IMR-90 (cell line): ENCODE measurements at places on chromosomes 7 and 10. TPM values are rescaled to one million over a fixed set of nuclear protein-coding genes. Genes with fewer than 3 reads are reported as not detected.

DNA sequence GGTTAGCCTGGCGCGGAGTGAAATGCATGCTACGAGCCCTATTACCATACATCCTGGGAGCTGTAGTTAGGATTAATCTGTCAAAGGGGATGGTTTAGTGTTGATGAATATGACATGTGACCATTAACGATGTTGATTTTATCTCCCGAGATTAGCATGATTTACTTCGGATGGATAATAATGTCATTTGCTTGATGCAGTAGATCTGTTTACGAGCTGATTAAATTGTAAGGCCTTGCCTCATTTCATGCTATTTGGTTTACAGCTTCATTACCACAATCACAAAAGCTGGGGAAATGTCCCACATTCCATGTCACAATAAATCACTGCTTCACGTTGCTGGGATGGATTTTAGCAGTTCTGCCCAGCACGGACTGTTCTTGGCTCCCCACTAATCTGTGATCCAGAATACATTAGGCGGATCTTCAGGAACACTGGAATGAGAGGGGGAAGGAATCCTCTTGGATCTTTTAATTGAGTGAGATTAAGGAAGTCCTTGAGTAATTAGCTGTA, 22.3 kb downstream of the ZNF503 start:
- no peak for DNase-seq
- no peak overlapping the region for H3K27ac ChIP-seq
- no peaks in the 10 kb centered on the region for H3K36me3 ChIP-seq
- peaks cover 8% of the 10 kb centered on the region; the same call in 1 of the 2 replicates for H3K4me1 ChIP-seq
- H3K27me3 ChIP-seq = peaks cover 2% of the 10 kb centered on the region
- no peak overlapping the region for H3K4me3 ChIP-seq

ELFN1 gene
- total RNA-seq = 1.6 and 2.2 TPM in 2 replicates

CSGALNACT2 gene
- 6.5 and 11.4 TPM in 2 replicates for total RNA-seq

RPP38 gene
- 12.4 and 13.1 TPM in 2 replicates for total RNA-seq

GIMAP7 gene
- not detected in 2 replicates for total RNA-seq

CCDC172 gene
- not detected in 2 replicates for total RNA-seq

DNA sequence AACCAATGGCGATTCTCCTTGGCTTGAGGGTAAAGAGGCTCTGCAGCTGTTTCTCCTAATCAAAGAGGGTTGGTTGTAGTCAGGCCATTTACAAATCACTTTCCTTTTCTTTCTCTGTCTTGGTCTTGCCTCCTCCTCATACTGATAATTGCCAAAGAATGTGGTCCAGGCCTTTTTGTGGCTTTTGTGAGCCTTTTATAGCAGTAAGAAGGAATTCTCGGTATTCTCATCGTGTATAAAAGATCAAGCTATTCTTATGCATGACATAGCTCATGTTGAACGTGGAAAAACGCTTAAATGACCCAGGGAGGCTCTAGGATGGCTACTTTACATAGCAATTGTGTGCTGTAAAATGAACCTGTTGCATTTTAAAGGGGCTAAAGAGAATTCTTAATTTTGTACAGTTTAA, 62.6 kb downstream of the RBM20 start:
- H3K36me3 ChIP-seq = no peaks in the 10 kb centered on the region
- peak; percentile 94 for DNase-seq
- H3K4me1 ChIP-seq = peaks cover 8% of the 10 kb centered on the region
- H3K4me3 ChIP-seq = no peak overlapping the region
- H3K27me3 ChIP-seq = no peaks in the 10 kb centered on the region

- no peaks in the 10 kb centered on the region for H3K36me3 ChIP-seq
- no peaks in the 10 kb centered on the region for H3K27me3 ChIP-seq
- no peak for DNase-seq
Observed at GRCh38 chr7:10646194-10646593, 327.5 kb upstream of the PHF14 start.

IKZF1 gene
- not detected in 2 replicates for total RNA-seq

DNA sequence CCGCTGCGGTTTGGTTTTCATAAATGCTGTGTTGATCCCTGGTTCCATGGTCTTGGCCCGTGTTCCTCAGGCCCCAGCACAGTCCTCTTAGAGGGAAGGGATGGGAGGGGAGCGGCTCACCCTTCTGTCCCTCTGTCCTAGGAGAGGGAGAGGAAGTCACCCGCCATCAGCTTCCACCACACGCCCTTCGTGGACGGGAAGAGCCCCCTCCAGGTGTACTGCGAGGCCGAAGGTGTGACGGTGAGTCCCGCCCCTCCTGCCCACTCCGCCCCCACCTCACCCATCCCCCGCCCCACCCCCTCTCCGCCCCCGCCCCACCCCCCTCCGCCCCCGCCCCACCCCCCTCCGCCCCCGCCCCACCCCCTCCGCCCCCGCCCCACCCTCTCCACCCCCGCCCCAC, 37.5 kb upstream of the DPYSL4 start:
- no peak for DNase-seq
- H3K36me3 ChIP-seq = no peaks in the 10 kb centered on the region
- H3K4me3 ChIP-seq = no peak overlapping the region
- H3K4me1 ChIP-seq = no peaks in the 10 kb centered on the region
- no peak overlapping the region for H3K27ac ChIP-seq

DNA sequence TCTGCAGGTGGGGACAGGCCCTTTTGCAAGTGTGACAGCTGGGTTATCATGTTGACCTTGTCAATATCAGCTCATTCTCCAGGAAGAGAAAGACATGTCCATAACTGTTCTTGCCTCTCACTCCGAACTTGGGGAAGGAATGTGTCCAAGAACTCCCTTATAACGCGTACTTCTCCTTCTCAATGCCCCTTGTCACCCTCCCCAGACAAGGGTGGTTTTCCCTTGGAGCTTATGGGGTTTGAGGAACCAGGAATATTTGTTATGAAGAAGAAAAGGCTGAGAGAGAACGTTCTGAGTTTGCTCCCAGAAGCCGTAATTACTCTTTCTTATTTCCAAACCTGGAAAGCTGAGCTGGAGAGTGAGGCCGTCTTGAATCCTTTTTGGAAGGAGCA, 77.4 kb downstream of the MKI67 start:
- no peaks in the 10 kb centered on the region for H3K36me3 ChIP-seq
- DNase-seq = no peak
- H3K27me3 ChIP-seq = no peaks in the 10 kb centered on the region
- peaks cover 4% of the 10 kb centered on the region; the same call in 1 of the 2 replicates for H3K4me1 ChIP-seq
- H3K27ac ChIP-seq = no peak overlapping the region

AGR2 gene
- not detected in 2 replicates for total RNA-seq

DNA sequence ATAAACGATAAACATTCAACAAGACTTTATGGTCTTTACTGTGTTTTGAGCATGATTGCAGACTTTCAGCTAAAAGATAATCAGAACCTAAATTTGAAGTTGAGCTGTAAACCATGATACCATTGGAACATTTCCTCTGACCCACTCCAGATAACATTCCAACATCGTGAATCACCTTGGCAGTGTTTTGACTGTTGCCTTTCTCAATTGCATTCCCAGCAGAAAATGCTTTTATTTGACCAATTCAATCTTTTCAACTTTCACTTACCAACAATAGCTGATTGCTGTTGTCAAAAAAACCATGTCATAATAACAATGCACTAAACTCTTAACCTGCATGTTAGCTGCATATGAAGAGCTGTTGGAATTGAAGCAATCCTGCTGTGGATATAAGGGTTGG, 165.5 kb downstream of the MDFIC start:
- no peaks in the 10 kb centered on the region for H3K36me3 ChIP-seq
- peaks cover 3% of the 10 kb centered on the region; the same call in 1 of the 2 replicates for H3K4me1 ChIP-seq
- no peak overlapping the region for H3K4me3 ChIP-seq
- no peaks in the 10 kb centered on the region for H3K27me3 ChIP-seq
- peak; percentile 92 for DNase-seq

DNA sequence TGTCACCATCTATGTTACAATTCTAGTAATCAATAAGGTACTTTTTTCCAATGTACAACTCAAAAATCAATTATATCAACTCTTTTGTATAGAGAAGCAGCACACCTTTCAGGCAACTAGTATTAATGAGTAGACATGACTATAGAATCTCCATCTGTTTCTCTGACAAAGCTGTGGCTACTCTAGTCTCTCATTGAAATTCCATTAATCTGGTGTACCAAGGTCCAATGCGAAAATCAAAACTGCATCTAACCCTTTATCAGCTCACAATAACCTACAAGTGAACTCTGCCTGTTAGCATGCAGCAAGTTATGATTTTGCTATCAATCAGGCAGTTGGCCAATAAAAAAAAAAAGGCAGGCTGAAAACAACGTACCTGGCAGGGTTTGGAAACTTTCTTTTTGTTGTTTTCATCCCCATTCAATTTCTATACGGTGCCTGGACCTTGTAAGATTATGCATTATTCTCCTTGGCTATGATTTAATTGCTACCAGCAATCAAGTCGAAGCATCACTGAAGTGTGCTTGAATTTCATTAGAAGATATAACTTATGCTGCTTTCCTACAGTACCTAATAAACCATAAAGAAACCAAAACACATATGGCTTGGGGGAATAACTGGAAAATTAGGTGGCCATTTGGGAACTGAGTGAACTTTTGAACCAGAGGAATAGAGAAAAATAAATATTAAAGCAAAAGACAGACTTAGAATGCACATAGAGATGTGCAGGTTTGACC, 23.2 kb downstream of the SKAP2 start:
- no peaks in the 10 kb centered on the region for H3K27me3 ChIP-seq
- no peaks in the 10 kb centered on the region for H3K4me1 ChIP-seq
- DNase-seq = no peak
- H3K27ac ChIP-seq = no peak overlapping the region
- H3K4me3 ChIP-seq = no peak overlapping the region

DNA sequence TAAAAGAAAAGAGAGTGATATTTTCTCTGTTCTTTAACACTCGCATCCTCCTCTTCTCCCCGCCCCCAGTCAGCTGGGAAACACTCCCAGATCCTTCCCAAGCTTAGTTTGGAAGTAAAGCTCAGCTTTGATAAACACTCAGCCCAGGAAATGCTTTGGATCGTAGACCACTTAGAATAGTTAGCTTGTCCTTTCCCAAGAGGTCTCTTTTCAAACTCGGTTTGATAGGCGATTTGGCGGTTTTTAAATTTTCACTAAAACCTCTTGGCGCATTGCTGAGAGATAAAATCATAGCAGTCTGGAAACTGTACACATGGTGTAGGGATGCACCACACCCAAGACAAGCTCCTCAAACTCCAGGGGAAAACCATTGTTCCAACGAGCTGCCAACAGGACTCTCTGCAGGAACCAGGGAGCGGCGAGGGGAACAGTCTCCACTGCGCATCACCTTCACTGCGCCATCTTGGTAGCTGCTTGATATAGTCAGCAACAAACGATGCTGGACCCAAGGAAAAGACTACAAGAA, 22.3 kb downstream of the SMURF1 start:
- no peaks in the 10 kb centered on the region for H3K27me3 ChIP-seq
- H3K4me3 ChIP-seq = no peak overlapping the region
- H3K36me3 ChIP-seq = peaks cover 3% of the 10 kb centered on the region
